Fibroblast of skin of left quadriceps (primary cell): ENCODE measurements at places on chromosomes 16 and 17.

GRCh38 chr16:31697744-31698125 lies 170.0 kb downstream of the AHSP start:
- no peak for DNase-seq

- no peak for DNase-seq
Observed at GRCh38 chr17:50164697-50164988, 1.2 kb upstream of the SGCA start.

DNA sequence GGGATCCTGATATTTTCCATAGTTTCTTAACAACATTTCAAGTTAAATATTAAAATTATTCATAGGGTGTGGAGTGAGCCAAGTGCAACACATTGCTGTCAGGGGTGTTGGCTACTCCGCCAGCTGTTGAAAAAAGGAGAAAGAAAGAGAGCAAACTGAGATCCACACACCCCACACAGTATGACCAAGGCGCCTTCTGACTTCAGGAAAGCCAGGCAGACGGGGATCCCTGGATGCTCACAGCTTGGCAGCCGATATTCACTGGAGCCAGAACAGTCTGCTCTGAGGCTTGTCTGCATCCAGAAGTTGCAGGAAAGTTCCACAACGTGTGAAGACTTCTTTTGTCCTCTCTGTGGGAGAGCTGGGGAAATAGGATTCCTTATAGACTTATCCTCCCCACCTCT lies 9.3 kb downstream of the CHD9NB start:
- DNase-seq, result no peak

DNA sequence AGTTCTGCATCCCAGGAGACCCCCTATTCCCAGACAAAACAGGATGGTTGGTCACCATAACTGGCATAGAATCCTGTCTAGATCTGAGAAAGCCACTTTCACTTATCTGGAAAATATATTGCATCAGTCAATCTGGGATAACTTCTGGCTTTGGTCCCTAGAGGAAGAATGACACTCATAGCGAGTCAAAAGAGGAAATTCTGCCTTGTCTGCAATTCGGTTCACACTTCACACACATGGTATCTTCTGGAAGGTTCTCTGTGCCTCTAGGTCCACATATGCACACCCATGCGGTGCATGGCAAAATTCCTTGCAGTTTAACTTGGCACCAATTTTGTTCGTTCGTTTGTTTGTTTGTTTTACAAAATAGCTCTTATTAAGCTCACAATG lies 49.2 kb upstream of the WSCD1 start:
- DNase-seq, result no peak

DNA sequence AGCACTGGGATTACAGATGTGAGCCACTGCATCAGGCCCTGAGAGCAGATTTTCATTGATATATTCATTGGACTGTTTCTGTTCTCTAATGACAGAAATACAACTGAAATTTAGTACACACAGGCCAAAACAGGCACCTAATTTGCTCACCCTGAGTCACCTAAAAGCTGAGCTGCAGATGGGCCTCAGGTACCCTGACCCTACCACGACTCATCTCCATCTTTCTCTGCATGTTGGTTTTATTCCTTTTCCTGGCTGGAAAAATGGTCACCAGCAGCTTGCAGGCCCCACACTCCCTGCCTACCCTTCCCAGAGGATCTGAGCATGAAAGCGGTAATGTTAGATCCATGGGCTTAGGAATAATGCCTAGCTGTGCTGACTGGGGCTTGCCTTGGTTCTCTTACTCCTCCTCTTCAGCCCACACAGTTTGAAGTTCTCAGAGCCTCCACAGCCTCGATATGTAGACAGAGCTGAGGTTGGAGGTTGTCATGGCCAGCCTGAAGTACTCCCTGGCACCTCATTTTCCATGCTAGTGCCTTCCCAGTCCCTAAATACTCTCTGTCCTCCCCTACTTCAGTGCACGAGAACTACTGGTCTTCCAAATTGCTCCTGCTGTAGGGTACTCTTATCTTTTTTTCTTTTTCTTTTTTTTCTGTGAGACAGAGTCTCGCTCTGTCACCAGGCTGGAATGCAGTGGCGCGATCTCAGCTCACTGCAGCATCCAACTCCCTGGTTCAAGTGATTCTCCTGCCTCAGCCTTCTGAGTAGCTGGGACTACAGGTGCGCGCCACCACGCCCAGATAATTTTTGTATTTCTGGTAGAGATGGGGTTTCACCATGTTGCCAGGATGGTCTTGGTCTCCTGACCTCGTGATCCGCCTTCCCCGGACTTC lies 51.1 kb downstream of the CENPV start:
- DNase-seq, result no peak

DNA sequence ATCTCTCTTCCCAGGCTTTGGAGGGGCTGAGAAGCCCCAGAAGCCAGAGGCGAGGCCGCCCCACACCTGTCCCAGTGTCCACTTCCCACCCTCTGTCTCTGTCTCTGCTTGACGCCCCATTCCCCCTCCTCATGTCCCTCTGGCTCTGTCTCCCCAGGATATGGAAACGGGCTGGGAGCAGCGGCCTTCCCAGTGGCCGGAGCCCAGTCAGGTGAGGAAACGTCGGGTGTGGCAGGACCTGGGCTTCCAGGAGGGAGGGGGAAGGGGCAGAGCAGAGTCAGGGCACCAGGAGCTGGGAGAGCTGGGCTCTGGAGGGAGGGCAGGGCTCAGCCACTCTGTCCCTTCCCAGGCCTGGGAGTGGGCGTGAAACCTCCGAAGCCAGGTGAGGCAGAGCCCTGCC lies 10.6 kb upstream of the PKMYT1 start:
- no peak for DNase-seq

DNA sequence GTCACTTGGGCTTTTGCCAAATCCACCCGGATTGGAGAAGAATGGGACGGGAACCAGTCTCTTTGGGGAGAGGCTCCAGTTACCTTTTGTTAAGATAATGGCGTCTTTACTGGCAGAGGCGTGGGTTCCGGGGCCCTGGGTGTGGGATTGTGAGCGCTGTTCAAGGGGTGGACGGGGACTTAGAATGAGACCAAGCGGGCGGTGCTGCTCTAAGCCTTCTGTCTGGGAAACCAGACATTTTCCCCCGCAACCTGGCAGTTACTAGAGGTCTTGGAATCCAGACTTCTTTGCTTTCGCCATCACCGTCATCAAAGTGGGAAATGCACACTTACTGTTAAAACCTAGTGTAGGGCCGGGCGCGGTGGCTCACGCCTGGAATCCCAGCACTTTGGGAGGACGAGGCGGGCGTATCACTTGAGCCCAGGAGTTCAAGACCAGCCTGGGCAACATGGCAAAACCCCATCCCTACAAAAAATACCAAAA lies 706 bp downstream of the TEN1 start:
- peak; percentile 37 for DNase-seq

- no peak for DNase-seq
Observed at GRCh38 chr16:2814551-2815298, 2.3 kb upstream of the PRSS21 start.

- DNase-seq, result no peak
Observed at GRCh38 chr16:89915303-89916232, 3.1 kb upstream of the MC1R start.

DNA sequence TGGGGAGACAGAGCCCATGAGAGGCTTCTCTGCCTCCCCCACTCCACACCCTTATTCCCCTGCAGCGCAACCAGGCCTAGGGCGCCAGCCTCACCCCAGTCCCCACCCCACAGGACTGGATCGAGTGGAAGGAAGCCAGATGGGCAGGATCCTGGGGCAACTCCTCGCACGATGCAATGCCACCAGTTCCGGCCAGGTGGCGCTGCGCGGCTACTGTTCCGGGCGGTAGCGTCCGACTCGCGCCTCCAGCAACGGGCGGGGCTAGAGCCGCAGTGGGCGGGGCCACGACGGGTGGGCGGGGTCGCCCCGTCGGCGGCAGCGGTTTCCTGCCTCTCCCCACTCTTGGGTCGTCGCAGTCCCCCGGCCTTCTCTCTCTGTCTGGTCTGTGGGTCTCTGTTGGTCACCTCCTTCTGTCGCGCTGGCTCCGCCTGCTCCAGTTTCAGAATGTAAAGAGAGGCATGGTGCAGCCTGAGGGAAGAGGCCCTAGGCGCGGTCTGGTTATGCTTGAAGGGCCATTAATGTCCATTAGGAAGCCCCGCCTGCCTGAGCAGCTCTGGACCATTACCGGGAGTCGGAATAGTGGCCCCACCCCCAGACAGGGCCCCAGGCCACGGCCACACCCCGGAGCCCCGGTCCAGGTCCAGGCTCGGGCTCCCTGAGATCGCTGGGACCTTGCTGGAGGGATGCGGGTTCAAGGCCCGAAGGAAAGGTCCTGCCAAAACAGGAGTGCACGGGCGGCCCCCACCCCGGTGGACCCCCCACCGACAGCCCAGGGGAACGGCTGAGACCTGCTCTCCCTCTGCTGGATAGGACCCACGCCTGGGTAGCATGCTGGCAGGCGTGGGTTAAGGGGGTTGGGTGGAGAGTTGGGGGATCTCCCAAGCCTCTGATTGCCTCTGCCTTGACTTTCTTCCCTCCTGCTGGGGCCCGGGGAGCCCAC lies 3.3 kb upstream of the NHERF2 start:
- DNase-seq, result peak; percentile 58
